ENCODE measurements at places on chromosomes 12 and 14.

GRCh38 chr12:49933796-49934195 is 16.7 kb upstream of the AQP2 start:
- no peak for DNase-seq

DNA sequence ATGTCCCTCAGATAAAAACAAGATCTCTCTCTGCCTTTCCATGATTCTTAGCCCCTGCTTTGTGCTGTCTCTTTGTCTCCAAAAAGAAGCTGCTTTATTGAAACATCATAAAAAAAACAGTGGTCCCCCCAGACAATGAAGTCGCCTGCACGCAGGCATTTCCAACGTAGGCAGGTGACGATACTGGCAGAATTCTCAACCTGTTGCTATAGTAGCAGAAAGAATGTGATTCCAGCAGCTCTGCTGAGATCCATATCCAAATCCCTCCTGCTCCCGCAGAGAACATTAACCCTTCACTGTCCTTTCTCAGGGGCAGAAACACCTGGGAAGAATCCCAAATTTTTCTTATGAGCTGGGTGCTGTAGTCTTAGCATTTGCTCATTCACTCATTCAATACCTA is 84.8 kb downstream of the STON2 start:
- no peak for DNase-seq

GRCh38 chr12:67042697-67043131 is 226.4 kb upstream of the CAND1 start:
- DNase-seq = no peak

- no peak for DNase-seq
Measured at GRCh38 chr14:102768223-102769048, 8.8 kb upstream of the TRAF3 start.

DNA sequence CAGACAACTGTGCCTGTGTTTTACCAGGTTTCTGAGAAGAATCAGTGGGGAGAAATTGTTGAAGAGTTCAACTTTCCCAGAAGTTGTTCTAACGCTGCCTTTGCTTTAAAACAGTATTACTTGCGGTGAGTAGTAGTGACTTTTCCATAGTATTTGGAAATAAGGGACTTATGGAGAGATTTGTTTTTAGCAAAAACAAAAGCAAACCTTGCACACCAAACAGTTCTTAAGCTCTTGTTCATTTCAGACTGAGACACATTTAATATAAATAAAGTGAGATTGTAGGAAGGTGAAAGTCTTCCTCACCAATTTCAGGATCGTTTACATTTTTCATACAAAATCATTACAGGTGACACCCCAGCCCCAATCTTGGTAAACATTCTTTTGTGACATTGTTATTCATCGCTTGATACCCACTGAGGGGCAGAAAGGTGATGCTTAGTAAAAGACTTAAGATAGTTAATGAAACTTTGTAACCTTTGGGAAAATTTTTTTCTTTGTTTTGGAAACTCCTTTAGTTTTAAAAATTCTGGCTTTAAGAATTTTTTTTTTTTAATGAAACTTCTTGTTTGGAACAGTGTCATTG is 1.8 kb downstream of the ARID2 start:
- DNase-seq = no peak

- DNase-seq = no peak
Measured at GRCh38 chr12:75706786-75707605, 195.6 kb upstream of the KRR1 start.
